ENCODE measurements at places on chromosomes 7 and 10.

GRCh38 chr7:141436575-141437075, 114.6 kb upstream of the AGK start:
- no peak for DNase-seq

DNA sequence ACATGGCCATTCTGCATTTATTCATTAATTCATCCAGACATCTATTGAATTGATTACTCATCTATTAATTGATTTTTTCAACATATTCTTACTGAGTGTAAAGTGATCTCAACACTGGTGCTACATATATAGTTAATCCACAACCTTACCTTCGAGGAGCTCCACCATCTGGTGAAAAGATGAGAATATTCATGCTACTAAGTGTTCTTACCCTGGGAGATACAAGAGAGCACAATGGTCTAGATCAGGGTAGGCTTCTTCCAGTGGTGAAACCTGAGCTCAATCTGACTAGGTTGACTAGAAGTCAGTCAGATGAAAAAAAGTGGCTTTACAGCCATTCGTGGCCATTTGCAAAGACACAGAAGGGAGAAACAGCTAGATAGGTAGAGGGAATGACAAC, 507.4 kb downstream of the ANKRD7 start:
- DNase-seq: no peak

DNA sequence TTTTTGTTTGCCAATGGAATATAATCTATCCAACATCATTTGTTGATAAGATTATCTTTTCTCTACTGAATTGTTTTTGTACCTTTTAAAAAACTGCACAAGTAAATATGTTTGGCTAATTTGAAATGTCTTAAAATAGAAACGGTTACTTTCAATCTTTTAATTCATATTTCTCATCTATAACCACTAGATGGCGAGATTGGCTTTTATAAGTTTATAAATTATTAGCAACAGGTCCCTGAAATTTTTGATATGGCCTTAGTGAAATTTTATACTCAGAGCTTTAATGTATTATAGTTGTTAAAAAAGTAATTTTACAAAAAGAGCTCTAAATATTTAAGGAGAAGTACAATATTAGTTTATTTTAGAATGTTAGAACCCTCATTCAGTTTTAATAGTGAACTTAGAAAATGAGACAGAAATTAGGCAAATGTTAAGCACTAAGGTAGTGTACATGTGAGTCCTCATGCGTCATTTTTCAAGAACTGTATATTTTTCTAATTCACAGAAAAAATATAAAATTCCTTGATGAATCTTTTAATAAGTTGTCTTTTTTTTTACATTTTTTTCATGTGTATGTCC, 592.5 kb downstream of the ARL4A start:
- DNase-seq: no peak

GRCh38 chr10:30014511-30014910, 44.9 kb downstream of the JCAD start:
- DNase-seq: no peak

DNA sequence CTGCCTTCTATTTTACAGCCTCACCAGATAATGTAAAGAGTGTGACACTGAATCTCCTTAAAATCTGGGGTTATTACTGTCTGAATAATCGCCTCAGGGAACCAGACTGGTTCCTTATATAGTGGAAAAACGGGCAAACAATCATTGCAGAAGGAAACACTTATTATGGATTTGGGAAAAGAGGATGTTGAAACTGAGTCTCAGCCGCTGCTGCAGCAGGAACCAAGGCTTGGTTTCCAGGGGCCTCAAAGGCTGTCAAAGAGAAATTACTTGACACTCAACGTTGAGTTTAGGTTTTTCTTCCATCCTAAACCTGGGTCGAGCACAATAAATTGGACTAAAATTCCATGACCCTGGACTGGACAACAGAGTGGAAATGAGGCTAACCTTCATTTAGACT, 103.8 kb upstream of the AHR start:
- no peak for DNase-seq

DNA sequence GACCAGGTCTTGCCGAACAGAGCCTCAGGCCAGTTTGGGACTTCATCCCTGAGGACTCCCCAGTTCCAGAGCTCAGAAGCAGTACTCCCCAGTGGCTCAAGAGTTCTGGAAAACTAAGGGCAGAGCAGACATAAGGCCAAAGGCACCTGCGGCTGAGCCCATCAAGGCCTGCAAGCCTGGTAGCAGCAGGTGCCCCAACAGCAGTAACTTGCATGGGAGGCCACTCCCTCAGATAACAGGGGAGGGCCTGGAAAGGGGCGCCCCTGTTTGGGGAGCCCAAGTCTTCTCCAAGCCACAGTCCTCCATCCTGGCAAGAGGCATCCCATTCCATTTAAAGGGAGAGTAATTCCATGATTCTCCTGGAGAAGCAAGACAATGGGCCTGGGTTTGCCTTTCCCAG, 13.0 kb downstream of the POLL start:
- no peak for DNase-seq

DNA sequence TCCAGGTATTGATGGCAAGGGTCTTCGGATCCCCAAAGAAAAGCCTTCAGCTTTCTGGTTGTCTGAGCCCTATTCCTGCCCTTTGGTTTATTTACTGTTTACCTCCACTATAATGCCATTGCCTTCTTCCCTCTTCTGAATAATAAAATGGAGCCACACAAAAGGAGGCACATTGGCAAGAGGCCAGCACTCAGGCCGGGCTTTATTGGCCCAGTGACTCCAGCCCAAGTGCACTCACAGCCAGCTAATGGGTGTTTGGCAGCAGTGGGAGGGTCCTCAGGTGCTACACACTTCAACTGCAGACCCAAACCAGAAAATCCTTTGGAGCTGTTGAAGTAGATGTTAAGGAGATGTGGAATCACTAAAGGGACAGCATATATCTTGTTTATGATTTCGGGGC, 336.0 kb downstream of the PLXNA4 start:
- no peak for DNase-seq

GRCh38 chr10:2476218-2476811, 591.0 kb upstream of the PFKP start:
- no peak for DNase-seq

DNA sequence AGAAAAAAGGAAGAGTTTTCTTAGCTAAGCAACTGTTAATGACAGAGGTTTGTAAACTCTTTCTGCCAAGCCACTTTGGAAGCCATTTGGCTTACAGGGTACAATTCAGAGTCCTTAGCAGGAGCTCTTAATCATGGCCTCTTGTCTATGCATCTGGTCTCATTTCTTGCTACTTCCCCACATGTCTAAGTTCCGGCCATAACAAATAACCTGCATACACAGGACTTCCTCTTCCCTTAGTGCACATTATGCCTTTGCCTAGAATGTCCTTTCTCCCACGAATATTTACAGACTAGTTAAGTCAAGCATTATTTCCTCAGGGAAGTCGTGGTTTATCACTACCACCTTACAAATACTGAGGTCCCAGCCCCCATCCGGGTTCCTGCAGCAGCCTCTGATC, 8.6 kb upstream of the UPF2 start:
- DNase-seq: no peak

DNA sequence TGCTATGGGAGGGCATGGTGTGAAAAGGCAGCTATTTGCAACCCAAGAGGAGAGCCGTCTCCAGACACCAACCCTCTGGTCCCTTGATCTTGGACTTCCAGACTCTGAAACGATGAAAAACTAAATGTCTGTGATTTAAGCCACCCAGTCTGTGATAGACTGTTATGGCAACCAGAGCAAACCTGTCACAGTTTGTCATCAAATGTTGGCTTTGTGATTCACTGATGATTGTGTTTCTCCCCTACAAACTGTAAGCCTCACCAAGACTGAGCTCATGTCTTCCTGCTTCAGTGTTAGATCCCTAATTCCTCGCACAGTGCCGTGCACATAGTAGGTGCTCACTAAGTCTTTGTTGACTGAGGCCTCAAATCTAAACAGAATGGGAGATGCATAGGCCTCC, 224.6 kb upstream of the PITRM1 start:
- no peak for DNase-seq

- DNase-seq: no peak
Observed at GRCh38 chr7:102080019-102080433, 206.6 kb upstream of the SH2B2 start.

- DNase-seq: no peak
Observed at GRCh38 chr7:29765490-29765889, 40.8 kb upstream of the WIPF3 start.

DNA sequence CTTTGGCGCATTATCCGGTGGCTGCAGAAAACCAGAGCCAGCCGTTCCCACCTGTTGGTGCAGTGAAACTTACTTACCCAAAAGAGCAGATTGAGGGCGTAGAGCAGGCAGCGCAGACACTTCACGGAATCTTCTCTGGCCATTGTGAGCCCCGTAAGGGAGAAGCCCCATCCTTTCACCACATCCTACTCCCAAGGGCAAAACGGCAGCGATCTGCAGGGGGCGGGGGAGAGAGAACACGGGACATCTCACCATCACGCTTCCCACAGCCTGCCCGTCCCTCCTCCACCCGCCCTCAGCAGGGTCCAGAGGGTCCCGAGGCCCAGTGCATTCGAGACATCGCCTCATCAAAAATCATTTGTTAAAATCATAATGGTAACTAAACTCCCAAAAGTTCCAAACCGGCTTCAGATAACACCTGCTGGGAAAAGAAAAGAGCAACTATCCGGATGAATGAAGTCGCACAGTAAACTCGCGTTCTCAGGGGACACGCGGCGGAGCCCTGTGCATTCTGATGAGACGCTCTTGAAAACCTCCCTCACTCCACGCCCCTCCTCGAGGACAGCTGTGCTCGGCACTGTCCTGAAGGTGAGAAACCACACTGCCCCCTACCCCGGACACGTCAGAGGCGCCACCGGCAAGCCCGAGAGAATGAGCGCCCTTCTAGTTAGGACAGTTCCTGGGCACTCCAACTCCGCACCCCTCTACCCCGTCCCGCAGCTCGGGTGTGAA, 1.2 kb downstream of the TSPAN12 start:
- DNase-seq: peak; percentile 60

DNA sequence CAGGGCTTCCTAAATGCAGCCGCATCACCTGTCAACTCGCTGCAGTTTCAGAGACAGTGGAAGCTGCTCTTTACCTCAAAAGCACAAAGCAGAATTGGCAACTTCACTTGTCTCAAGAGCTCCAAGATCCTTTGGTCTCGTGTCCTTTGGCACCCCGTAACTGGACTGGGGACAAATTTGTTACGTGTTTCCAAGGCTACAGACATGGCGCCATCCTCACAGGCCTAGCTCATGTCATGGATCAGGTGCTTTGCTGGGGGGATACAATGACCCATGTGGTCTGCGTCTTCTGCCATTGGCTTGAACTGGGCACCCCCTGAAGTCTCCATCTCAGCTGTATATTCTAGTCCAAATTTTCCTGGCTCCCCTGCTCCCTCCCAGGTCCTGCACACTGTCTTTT, 48.6 kb downstream of the CHST3 start:
- DNase-seq: no peak

DNA sequence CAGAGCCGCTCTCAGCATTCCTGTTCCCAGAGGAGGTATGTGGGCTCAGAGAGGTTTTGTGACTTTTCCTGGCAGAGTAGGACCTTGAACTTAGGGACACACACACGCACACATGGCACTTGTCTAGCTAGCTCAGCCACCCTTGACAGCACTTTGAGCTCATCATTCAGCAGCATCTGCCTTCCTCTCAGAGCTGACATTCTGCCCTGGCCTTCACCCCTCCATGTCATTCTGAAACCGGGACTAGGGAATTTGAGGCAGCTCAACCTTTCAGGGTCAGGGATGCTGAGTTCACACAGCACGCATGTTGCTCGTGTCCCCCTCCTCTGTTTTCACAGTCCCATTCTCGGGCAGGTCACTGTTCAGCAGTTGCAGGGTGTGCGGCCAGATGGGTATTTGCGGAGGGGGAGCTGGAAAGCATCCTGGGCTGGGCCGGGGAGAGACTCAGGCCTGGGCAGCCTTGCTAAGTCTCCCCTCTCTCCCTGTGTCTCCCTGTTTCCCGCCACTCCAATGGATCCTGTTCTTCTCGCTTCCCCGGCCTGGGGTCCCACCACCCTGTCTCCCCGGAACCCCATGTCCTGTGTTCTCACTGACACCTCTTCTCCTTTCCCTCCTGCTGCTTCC, 78.0 kb downstream of the COL13A1 start:
- DNase-seq: no peak

DNA sequence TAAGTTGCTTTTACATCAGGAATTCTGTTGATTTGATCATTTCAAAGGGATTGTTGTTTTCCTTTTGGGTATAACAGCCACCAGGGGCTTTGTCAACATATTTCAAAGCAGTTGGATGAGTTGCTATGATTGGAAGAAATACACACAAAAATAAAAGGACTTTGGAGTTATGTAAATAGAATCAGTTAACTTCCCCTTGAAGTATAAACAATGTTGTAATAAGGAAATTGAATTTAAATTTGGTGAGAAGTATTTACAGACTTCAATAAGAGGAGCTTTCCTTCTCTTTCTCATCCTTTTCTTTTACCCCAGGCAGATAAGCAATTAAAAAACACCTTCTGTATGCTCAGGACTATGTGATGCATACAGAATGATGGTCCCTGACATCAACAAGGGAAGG, 199.7 kb downstream of the LHFPL3 start:
- no peak for DNase-seq

DNA sequence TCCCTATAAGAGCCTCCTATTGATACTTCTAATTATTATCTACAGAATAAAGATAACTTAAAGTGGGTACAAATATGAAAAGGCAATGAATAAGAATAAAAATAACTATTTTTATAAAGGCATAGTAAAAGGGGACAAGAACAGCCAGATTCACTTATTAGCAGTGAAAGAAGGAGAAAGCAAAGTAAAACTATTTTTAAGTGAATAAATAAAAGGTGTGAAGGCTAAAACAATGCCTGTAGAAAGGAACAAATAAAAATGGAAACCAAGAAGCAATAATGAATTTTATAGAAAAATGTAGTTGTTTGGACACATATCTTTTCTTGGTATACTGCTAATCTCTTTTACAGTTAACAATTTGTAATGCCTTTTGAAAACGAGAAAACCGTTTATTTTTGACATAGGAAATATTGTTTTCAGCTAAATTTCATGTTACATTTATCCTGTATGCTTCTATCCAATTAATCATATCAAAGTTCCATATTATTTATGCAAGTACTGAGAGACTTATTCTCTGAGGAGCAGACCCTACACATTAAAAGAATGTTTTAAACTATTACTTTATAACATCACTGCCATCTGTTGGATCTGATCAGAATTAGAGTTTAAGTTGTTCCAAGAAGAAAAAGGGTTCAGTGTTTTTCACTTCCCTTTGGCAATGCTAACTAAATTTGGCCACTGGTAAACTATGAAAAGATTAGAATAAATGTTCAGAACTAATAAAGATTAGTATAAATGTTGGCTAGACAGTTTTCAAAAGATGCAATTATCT, 59.1 kb downstream of the ARMC3 start:
- no peak for DNase-seq

All from adrenal gland (tissue), 19 donors.